ENCODE measurements at places on chromosomes 7 and 10.

DNA sequence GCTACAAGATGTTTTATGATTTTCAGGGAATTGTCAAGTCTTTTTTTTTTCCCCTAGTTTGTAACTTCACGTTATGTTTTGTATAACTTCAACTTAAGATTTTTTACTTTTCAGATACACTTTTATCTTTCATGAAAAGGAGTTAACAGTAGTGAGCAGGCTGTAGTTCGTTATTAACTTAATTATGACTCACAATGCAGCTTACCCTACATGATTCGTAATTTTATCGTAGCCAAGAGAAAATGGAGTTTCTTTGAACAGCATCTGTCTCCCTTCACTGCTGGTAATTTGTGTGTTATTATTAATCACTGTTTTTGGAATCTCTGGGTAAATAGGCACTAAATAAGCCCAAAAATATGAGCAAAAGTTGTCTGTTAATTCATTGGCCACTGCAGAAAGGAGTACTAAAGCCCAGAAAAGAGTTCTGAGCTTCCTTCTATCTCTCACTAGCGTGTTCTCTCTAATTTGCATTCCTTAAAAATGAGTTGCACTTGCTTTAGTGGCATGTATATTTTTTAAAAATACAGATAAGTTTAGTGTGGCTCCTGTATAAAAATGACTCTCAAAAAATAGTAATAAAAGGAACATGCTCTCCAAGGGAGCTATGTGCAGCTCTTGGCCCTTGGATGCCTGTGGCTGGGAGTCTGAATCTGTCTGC is 36.1 kb downstream of the RALA start:
- DNase-seq, result no peak

DNA sequence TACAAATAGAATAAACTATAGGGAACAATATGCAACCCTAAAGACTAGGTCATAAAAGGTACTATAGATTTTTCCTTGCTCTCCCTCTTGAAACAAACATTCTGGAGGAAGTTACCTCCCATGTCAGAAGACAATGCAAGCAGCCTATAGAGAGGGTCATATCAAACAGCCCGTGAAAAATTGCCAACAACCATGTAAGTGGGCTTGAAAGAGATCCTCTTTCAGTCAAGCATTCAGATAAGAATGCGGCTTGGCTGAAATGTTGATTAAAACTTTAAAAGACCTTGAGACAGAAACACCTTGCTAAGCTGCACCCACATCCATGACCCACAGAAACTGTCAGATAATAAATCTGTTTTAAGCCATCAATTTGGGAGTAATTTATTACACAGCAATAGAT is 526.6 kb upstream of the GHITM start:
- no peak for DNase-seq

DNA sequence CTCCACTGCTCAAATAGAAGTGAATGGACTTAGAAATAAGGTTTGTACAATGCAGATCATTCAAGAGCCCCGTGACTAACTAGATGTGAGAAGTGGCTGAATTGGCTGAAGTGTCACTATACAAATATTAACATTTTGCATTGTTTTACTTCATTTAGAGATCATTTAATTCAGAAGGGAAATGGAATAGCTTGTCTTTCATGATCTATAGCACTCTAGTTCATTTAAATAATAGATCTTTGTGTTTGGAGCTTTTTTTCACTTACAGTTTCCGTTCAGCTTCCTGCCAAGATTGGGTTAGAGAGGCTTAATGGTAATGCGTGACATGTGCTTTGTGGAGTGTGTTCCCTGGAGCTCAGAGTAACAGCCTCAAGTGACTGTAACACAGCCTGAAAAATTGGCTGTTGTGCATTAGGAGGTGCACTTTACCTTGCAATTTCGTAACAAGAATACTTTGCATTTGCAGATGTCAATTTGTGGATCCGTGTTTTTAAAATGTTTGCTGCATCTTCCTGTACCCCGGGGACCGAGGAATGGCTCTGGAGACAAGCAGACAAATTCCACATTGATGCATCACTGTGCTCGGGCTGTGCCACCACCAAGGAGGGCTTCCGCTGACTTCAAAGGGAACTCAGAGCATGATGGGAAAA is 170.3 kb downstream of the NRP1 start:
- no peak for DNase-seq

DNA sequence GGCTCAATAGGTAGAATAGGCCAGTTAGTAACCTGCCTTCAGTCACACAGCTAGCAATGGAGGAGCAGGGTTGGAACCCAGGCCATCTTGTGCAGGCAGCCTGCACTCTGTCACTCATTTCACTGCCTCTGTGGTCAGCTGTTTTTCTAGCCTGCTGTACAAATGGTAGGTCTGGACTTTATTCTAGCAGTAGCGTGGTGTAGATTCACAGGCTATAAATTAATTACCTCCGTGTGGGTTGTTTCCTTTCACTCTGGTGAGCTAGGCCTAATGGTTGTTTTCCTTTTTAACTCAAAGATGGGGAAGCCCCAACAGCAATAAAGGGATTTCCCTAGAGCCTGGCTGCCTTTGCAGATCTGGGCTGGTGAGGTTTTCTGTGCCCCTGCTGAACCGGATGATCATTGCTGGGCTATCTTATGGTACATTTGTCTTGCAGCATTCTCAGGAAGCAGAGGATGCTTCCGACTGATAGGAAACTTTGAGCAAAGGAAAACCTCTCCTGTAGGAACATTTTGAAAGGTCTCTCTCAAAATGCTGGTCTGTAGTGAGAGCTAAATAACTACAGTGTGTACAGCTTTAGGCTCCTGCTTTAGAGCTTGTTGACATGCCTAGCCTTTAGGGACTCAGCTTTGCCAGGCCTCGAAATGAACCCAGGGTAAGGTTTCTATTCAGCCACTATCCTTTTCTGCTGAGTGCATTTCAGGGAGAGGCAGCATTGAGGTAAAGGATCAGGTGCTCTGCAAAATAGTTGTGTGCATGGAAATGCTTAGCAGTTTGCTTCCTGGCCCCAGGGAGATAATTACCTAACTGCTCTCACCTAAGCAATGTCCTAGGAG is 157.4 kb downstream of the ST7 start:
- DNase-seq, result no peak

GRCh38 chr7:159323359-159323758 is 178.7 kb upstream of the VIPR2 start:
- DNase-seq, result no peak

- DNase-seq, result no peak
These were observed 229.0 kb upstream of the SP4 start for GRCh38 chr7:21198921-21199320.

- DNase-seq, result no peak
These were observed 41.8 kb upstream of the MKI67 start for GRCh38 chr10:128167926-128168520.

GRCh38 chr10:130000918-130001317 is 36.8 kb upstream of the EBF3 start:
- DNase-seq, result no peak

GRCh38 chr7:116730097-116731022 is 58.4 kb downstream of the MET start:
- DNase-seq, result no peak
